ENCODE measurements at places on chromosomes 6 and 20.

DNA sequence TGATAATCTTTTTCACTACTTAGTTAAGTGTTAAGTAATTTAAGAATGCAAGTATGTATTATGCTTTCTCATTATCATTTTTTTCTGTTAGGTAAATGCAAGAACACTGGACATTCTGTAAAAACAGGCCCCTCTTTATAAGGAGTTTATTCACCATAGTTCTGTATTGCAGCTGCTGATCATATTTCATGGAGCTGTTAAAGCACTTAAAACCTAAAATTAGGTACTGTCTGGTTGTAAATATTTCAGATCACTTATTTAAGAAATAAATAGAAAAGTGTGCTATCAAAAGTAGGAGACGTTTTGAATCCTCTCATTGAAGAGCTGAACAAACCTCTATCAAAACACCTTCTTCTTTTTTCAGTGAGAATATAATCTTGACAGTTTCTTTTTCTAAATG lies 3.9 kb downstream of the EYA4 start:
- no peak for DNase-seq

- DNase-seq, result no peak
These were observed 260.4 kb downstream of the PTPRK start for GRCh38 chr6:128259730-128260685.

DNA sequence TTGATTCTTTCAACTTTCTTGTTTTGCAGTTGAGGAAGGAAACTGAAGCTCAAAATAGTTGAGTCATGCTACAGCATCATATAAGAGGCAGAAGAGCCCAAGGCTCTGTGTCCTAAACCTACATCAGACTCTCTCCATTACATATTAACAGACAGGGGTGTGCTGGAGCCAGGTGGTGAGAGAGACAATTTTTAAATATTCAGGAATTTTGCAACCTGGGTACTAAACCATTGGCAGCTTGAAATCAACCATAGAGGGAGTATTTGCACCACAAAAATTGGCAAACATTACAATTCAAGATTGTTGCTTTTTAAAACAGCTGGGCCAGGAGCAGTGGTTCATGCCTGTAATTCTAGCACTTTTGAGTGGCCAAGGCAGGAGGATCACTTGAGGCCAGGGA lies 65.8 kb upstream of the SOX4 start:
- DNase-seq, result no peak

DNA sequence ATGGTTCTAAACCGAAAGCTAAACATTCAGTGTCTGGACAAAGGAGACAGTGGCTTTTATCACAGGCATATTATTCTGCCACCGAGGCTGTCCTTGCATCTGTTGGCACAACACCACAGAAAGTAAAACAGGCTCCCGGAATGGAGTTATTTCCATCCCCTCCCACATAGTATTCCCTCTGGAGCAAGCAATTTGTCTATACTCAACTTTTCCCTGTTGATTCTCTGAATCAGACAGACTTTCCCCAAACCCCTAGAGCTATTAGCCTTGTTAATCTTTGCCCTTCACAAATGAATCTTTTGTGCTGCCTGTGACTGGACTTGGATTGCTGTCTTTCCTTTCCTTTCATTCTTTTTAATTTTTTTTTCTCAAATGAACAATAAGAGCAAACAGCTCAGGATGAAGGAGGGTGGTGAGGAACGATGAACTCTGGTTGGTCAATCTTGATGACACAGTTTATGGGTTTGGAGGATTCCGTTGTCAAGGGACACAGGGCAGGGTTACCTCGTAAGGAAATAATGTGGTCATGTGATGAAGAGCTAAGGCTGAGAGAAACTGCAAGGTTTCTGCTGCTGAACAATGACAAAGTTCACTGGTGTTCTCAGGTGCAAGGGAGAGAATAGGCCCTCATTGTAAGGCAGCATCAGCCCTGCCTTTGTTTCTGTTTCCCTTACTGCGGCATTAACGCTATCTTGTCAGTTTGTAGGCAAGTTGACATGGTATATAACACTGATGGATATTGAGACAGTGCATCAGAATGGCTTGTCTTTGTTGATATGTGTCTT lies 275.0 kb upstream of the BMP2 start:
- DNase-seq, result peak; percentile 15

- DNase-seq, result no peak
These were observed 193.1 kb upstream of the ARG1 start for GRCh38 chr6:131379948-131380347.

DNA sequence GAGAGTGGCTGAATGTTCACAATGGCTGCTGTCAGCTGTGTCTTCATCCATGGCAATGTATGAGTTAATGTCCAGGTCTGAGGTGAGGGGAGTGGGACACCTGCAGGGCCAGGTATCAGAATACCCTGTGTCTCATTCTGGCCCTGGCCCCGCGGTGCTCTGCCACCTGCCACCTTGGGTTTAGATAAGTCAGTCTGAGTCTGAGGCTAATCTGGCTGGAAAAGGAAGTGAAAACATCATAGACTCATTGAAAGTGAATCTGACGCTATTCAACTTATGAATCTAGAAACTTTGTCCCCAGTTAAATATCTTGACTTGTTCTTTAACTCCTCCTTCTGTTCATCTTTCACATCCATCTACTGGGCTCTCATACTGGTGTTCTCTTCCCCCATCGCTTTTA lies 267.1 kb upstream of the JAG1 start:
- DNase-seq, result no peak

- no peak for DNase-seq
These were observed 112.2 kb upstream of the GRIK2 start for GRCh38 chr6:101281266-101281665.

- DNase-seq, result no peak
These were observed 26.1 kb downstream of the RRBP1 start for GRCh38 chr20:17655865-17656479.

GRCh38 chr6:35573495-35574110 lies 60.9 kb upstream of the TULP1 start:
- no peak for DNase-seq

DNA sequence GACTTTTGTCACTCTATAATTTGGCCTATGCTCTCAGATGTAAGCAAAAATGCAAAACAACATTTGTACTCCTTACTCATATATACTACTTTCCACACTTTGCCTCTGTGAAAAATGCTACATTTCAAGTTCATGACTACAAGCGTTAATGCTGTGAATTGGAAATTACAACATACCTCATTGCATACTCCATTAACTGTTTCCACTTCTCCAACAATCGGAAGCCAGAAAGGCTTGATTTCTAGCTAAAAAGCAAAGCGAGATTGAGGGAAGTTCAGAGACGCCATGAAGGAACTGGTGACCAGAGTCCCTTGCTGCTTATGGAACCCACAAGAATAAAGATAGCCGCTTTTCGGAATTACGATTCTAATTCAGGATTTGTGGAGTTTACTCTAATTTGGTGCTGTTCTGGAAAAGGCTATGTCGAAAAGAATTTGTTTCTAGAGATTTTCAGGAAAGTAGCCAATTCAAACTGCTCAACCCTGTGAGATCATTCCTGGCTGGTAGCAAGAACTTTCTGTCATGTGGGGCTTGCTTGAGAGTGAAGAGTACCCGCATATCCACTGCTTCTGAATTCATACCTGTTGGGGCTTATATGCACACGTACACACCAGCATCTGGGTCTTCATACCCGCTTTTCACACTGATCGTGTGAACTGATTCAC lies 98.0 kb upstream of the CITED2 start:
- DNase-seq, result no peak

DNA sequence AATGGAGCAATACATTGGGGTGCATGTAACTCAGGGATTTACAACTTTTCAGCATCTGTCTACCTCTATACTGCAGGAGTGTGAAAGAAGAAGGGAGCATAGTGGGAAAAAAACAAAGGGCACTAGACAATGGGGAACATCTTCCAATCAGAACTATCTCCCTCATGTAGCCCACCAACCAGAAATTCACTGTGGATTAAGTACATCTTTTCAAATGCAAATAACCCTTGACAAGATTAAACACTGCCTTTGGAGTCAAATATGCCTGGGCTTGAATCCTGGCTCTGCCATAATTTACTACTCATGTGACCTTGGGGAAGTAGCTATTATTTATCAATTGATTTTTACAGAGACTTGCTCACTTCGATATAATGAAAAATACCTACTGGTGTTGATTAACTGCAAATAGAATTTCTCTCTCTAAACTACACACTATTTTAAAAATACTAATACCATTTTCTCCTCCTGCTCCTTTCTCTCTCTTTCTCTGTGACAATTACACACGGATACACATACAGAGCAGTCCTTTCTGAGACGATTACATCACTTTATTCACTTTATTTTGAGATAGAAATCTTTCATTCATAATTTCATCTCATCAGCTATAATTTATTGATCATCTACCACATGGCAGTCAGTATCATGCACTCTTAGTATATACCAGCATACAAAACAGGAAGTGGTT lies 783.7 kb downstream of the FRK start:
- DNase-seq, result no peak

DNA sequence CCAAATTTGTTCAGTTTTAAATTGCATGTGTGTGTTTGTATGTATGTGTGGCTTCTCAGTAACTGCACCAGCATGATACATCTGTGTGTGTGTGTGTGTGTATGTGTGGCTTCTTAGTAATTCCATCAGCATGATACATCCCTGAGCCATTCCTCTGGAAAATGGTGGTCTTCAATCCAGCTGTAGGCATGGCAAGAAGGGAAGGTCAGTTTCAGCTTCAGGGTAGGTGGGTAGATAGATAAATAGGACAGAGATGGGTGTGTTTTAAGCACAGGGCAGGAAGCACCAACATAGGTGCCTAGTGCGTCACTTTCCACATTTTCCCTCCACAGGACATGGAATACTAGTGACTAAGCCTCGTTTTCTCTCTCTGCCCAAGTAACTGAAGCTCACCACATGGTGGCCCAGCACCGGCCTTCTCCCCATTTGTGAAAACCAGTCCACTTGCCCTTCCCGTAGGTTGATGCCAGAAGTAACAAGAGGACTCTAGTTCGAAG lies 82.9 kb downstream of the RPP40 start:
- no peak for DNase-seq

DNA sequence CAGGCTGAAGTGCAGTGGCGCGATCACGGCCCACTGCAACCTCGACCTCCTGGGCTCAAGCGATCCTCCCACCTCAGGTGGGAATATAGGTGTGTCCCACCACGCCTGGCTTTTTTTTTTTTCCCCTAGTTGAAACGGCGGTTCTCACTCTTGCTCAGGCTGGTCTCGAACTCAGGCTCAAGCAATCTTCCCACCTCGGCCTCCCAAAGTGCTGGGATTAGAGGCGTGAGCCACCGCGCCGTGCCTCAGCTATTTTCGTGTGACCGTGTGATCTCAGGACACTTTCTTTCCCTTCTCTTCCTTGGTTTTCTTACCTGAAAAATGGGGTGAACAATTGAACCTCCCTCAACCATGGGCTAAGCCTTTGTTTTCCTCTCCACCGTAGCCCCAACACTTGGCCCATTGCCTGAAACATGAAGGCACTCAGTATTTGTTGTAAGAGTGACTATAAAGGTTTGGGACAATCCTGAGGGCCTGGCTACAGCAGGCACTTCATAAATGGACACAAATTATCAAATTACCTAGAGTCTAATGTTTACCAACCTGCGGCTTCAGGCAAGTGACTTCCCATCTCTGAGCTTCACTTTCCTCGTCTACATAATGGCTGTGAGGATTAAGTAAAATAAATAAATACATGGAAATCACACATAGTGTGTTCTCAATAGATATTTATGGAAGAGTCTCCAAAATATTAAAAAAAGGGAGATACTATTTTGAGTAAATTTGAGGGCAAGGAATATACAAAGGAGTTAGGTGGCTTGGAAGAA lies 31.4 kb upstream of the ID1 start:
- peak; percentile 72 for DNase-seq

GRCh38 chr6:91437315-91437729 lies 850.5 kb upstream of the MAP3K7 start:
- no peak for DNase-seq

- peak; percentile 49 for DNase-seq
These were observed 9.0 kb downstream of the ATF6B start for GRCh38 chr6:32118782-32119628.

DNA sequence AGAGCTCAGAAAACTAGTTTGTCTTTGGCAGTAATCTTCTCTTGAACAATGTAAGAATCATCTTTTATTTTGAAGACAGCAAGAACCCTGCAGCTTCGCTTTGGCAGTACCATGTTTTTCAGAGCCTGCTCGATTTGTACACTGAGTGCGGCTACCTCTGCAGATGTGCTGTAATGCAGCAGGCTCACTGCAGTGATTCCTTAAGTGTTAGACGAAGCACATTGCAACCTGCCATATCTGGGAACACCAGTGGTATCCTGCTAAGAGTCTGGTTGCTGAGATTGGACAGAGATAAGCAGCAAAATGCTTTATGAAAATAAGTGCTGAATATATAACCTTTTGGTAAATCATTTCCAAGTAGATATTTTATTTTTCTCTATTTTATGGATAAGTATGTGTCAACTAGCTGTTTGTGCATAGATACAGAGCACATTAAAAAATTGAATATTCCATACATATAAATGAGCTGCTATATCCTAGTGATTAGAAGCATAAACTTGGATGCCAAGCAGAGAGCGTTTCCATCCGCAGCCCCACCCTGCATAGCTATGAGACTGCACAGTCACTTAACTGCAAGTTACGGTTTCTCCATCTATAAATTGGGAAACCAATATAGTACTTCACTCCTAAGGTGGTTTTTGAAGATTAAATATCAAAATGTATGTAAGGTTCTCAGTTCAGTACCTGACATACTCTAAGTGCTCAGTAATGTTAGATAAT lies 328.3 kb downstream of the FARS2 start:
- DNase-seq, result no peak

GRCh38 chr20:14582855-14583254 lies 245.4 kb upstream of the FLRT3 start:
- no peak for DNase-seq

- no peak for DNase-seq
These were observed 5.1 kb upstream of the SYNJ2 start for GRCh38 chr6:157976345-157977175.

- DNase-seq, result no peak
These were observed 43.5 kb downstream of the ZFAND3 start for GRCh38 chr6:37862992-37863391.

DNA sequence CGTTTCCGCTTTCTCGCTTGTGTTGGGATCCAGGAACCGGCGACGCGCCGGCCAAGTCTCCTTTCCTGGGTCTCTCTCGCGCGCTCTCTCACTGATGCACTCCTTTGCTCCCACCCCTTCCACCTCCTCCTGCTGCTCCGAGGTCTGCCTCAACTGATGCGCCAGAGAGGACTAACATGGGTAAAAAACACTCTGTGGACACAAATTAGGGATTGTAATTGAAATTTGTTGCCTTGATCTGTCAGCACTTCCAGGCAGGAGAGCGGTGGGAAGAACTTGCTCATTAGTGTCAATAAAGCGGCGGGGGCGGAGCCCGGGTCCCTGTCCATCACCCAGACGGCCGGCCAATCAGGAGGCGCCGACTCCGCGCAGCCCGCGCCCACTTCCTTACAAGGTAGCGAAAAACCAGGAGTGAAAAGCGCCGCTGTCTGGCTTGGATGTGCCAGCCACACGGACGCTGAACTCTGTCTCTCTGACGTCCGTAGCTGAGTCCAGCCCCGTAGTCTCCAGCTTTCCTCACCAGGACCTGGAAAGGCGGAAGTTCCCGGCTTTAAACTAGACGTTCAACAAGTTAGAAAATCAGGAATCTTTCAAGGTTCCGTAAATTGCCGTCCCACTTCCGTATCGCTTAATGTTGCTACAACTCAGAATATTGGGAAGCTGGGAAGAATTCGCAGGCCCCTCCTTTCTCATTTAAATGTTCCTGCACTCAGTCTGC lies at the start of gene TBX18:
TBX18 (minus strand) TSS at position 267 of the 718 bp plus-strand sequence. CDS start 417 bp downstream, outside the sequence.
- DNase-seq, result peak; percentile 98

Data from NCI-H1417 (cell line).